GM06990 (cell line): ENCODE measurements at places on chromosomes 1 and 21.

GRCh38 chr21:41921021-41921420 is 32.8 kb downstream of the C2CD2 start:
- no peak for DNase-seq

DNA sequence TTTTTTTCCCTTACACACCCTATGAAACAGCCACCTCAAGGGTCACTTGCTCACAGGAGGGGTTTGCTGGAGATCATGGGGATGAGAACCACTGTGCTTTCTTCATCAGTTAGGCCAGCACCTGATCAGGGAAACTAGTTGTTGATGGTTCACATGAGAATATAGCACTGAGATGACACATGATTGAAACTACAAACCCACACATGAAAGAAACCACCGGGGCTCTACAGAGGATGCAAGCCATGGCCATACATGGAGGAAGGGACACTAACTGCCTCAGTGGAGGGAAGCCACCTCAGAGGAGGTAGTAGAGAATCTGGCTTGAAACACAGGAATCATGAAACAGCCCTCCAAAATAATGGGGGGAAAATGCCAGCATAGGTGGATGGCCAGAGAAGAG is 63.2 kb downstream of the PRKAB2 start:
- DNase-seq = no peak

- DNase-seq = no peak
Observed at GRCh38 chr1:209861242-209861641, 33.5 kb downstream of the UTP25 start.

- no peak for DNase-seq
Observed at GRCh38 chr1:206708058-206708457, 23.4 kb downstream of the MAPKAPK2 start.

GRCh38 chr1:110291241-110292030 is 47.7 kb upstream of the RBM15 start:
- DNase-seq = no peak

DNA sequence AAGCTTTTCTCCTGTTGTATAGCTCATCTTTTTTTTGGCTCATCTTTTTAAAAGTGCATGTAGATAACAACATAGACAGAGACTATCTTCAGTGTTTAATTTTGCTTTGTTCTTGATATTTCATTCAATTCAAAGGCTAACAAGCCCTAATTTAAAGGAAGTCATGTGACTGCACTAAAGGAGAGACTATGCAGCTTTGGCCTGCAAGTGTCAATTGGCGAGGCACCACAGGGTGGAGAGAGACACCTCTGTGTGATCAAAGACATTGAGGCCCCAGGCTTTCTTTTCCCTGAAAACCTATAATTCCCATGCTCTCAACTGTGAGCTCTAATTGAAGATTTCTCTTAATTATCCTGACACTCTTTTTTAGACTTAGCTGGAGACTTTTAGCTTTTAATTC is 53.6 kb downstream of the CHODL start:
- DNase-seq = no peak

DNA sequence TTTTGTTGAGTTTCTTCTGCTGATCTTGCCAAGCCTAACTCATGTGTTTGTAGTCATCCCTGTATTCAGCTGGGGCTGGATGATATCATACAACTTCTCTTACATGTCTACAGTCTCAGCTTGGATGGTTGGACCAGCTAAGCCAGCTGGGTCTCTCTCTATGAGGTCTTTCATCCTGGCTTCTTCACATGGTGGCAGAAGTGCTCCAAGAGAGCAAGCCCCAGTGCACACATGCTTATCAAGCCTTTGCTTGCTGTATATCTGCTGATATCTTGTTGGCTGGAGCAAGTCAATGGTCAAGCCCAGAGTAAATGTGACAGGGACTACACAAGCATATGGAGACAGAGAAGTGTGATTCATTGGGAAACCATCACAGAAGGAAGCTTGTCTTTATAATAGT is 29.2 kb upstream of the SLC44A5 start:
- DNase-seq = no peak

DNA sequence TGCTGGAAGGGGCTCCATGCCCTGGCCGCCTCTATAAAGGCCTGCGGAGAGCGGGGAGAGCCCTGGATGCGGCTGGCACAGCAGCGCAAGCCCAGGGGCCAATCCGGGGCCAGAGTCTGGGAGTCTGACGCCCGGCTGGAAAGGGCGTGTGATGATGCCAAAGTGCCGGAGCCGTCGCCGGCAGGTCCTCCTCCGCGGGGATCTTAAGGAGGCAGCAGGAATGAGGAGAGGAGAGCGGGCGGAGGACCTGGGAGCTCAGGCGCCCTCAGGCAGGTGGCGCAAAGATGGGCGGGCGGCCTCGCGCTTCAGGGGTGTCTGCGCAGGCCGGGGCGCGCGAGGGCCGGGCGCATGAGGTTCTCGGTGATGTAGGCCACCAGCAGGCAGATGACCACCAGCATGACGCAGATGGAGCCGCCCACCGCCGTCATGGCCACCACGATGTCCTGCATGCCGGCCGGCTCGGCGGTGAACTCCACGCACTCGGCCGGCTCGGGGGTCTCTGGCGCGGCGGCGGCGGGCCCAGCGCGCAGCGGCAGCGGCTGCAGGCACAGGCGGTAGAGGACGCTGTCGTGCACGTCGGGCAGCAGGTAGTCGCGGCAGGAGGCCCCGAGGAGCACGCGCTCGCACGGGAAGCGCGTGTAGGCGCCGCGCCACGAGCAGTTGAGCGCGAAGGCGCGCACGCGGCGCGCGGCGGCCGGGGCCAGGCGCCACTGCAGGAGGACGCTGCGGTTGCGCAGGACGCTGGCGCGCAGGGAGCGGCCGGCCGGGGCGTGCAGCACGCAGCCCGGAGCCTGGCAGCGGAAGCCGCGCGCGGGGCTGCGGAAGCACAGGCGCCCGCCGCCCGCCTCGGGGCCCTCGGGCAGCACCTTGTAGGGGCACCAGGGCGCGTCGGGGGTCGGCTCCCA is 653 bp downstream of the FNDC10 start:
- no peak for DNase-seq

GRCh38 chr1:150256554-150257341 is 826 bp upstream of the CA14 start:
- DNase-seq = no peak

GRCh38 chr1:206793620-206794019 is 21.3 kb upstream of the IL10 start:
- no peak for DNase-seq

DNA sequence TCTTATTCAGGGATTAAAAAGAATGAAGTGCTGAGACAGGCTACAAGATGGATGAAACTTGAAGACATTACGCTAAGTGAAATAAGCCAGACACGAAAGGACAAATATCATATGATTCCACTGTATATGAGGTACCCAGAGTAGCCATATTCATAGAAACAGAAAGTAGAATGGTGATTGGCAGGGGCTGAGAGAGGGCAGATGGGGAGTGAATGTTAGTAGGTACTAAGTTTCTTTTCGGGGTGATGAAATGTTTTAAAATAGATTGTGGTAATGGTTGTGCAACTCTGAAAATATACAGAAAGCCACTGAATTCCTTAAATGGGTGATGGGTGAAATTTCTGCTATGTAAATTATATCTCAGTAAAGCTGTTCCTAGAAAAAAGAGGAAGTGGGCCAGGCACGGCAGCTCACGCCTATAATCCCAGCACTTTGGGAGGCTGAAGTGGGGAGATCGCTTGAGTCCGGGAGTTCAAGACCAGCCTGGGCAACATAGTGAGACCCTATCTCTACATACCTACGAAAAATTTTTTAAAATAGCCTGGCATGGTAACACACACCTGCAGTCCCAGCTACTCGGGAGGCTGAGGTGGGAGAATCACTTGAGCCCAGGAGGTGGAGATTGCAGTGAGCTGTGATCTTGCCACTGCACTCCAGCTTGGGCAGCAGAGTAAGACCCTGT is 15.9 kb downstream of the SLC27A3 start:
- peak; percentile 82 for DNase-seq

GRCh38 chr1:53281133-53281532 is 42.8 kb upstream of the MAGOH start:
- DNase-seq = no peak
